Kidney (tissue), 22 donors: ENCODE measurements at places on chromosomes 12 and 14. TPM values are rescaled to one million over a fixed set of nuclear protein-coding genes. Genes with fewer than 3 reads are reported as not detected.

- no peak for DNase-seq
Observed at GRCh38 chr14:73266317-73266716, 29.0 kb downstream of the PAPLN start.

DNA sequence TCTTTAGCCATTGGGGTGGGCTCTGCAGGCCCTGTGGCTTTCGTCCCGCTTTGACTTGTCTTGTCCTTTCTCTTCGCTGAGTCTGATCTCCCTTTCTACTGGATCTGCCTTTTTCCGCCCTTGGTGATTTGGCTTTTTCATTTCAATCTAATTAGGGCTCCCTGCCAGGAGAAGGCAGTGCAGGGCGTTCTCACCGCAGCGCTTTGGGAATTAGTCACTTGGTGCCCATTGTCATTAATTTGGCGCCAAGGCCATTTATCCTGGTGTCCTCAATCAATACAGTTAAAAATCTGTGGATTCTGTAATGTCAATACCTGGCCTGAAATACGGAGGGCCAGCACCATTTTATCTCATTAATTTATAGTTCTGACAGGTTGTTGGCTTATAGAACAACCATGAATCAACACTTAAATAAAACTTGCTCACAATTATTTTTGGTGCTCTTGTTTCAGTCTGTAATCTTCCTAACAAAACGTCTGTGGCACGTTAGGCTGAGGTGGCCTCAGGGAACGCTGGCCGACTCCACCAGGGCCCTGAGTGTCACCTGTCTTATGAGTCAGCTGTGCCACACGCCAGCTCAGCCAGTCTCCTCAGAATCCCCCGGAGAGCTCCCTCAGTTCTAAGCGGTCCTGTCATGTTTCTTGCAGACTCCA lies 115.7 kb downstream of the BEGAIN start:
- DNase-seq = no peak

DNA sequence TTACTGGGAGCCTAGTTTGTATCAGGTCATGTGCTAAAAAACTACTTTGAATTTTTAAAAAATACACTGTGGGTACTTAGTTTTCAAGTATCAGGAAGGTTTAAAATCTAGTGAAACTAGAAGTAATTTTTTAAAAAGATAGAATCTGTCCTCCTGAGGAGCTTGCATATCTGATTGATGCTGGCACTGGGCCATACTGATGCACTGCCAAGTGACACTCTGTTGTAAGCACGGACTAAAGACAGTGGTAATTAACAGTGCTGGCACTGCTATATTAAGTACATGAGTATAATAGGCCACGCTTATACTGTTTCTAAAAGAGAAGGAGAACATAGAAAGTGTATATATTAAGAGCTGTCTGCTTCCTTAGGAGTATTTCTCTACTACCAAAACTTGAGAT lies 10.0 kb upstream of the TBC1D30 start:
- no peak for DNase-seq

GRCh38 chr12:6959058-6959804 lies 8.1 kb downstream of the PTPN6 start:
- no peak for DNase-seq

- no peak for DNase-seq
Observed at GRCh38 chr12:32395026-32395425, 4.3 kb upstream of the FGD4 start.

- no peak for DNase-seq
Observed at GRCh38 chr14:59438195-59438647, 27.0 kb downstream of the GPR135 start.

- DNase-seq = no peak
Observed at GRCh38 chr12:101946233-101946611, 68.8 kb downstream of the DRAM1 start.

DNA sequence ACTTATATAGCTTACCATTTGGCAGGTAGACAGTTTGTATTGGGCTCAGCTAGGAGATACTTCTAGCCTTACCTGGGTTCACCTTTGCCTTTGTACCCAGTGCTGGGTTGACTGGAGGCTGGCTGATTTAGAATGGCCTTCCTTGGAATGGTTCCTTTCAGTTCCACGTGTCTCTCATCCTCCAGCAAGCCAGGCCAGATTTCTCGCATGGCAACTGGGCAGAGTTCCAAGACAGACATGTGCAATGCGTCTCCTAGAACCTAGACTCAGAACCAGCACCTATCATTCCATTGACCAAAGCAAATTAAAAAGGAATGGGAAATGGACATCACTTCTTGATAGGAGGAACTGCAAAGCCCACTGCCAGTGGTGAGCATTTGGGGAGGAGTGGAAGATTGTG lies 79.1 kb upstream of the BDKRB2 start:
- no peak for DNase-seq

DNA sequence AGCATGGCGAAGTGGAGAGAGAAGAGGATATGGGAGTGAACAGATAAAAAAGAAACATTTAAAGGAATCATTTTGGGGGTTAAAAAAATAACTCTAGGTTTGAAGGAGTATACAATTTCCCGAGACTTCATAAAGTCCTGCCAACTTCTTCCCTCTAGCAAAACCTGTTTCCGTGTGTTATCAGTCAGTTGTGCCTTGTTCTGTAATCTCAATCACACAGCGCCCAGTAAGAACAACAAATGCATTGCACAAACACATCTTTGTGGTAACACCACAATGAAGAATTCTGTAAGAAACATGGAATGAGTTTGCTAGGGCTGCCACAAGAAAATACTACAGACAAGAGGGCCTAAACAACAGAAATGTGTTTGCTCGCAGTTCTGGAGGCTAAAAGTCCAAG lies 144.7 kb upstream of the FUT8 start:
- DNase-seq = no peak

GRCh38 chr12:45128637-45129036 lies 77.7 kb upstream of the DBX2 start:
- no peak for DNase-seq

DNA sequence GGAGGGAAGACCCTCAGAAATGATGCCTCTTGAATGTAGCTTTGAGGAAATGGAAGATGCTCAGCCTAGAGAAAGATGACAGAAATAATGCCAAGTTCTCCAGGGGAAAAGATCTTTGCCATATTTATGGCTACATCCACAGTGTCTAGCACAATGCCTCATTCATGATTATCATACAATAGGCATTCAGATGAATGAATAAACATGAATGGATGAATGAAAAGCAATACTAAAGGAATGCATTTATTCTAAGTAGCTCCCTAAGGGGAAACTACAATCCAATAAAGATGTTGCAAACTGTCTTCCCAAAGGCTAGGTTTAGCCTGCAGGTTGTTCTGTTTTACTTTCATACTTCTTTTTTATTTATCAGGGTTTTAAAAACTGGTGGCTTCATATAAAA lies 12.0 kb downstream of the TMTC1 start:
- no peak for DNase-seq

DNA sequence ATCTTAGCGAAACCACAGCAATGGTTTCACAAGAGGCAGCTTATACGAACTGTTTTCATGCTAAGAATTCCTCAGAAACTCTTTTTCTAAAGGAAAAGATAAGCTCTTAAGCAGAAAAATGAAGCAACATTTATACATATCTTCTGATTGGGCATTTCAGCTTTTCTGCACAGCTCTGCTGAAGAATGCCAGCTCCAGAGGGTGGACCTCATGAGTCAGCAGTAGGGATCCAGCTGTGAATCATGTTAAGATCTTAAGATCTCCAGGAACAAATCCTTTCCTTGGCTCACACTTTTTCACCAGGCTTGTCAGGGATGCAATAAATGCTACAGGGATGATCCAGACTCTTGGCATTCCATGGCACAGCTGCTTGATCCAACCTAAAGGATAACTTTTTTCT lies 477.1 kb upstream of the CCDC196 start:
- no peak for DNase-seq

DNA sequence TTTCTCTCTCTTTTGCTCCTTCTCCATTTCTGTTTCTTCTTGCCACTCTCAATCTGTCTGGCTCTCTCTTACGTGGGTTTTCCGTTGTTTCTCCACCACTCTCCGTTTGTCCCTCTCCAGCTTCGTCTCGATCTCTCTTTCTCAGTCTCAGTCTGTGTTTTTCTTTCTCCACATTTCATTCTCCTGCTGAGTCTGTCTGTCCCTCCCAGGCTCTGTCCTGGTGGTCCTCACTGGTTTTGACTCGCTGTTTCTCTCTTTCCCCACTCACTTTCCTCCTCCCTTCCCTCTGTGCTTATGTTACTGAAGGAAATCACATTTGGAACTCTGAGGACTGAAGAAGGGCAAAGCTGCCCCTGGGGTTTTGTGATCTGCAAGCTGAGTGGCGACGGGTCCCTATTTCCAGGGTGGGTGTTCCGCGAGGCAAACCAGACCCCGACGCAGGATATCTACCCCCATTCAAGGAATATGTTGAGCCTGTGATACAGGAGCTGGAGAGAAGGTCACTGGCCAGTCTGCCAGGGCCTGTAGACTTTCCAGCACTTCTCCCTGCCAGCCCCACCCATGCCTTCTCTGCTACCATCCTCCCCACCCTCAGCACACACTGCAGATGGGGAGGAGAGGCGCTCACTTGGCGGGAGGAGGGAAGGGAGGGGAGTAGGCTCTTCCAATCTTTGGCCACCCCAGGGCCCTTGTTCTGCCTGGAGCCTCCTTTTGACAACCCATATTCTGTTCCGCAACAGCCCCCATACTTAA lies 102.7 kb upstream of the MAP1LC3B2 start:
- peak; percentile 40 for DNase-seq

Gene WASHC4
- total RNA-seq = 63.6 TPM

DNA sequence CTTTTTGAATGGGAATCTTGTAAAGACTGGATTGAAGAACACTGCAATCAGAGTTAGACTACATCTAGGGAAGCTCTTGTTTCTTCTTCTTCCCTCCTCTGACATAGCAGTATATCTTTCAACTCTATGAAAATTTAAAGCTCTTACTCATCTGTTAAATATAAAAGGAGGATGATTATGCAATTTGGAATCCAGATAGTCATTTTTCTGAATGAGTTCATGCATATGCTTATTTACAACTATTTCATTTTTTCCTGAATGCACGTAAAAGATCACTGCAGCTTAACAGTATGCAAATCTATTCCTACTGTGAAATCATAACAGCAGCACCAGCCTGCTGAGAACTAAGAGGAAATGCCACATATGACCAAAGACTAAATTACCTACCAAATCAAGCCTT lies 133.5 kb upstream of the TMCC3 start:
- DNase-seq = no peak

Gene PTGER2
- 10.0 TPM for total RNA-seq

DNA sequence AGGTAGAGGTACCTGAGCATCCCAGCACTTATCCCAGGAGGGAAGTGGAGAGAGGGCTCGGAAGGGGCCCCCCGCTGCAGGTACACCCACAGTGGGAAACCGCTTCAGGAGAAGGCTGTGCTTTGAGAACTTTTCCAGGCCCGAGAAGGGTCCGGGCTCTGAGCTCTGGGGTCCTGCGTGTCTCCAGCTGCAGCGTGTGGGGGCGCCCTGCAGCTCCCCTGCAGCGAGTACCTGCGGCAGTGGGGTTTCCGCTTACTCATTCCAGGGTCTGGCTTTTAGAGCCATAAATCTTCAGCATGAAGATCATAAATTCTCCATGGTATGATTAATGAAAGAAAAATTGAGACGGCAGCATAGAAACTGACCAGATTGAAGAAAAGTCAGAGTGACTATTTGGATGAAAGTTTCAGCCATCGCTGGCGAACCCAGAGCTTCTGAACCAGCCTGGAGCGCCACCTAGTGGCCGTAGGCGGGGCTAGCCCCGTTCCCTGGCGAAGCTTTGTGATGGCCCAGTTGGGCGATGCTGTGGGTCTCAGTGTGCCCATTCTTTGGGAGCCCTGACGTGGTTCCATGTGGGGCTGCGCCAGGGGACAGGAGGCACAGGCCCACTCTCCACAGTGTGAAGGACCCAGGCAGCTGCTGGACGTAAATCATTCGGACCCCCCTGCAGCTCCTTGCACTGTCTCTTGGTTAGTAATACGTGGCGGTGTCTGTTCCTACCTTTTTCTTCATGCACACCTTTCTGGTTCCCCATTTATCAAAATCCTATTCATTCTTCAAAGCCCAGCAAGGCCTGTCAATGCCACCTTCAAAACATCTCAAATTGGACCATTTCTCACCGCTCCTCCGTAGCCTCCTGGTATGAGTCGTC lies 198.2 kb downstream of the TSPAN9 start:
- peak; percentile 81 for DNase-seq

Gene ESPL1
- total RNA-seq = 1.5 TPM

GRCh38 chr12:30978639-30979038 lies 52.1 kb downstream of the TSPAN11 start:
- no peak for DNase-seq

- no peak for DNase-seq
Observed at GRCh38 chr12:124031058-124031457, 58.0 kb downstream of the ZNF664 start.

DNA sequence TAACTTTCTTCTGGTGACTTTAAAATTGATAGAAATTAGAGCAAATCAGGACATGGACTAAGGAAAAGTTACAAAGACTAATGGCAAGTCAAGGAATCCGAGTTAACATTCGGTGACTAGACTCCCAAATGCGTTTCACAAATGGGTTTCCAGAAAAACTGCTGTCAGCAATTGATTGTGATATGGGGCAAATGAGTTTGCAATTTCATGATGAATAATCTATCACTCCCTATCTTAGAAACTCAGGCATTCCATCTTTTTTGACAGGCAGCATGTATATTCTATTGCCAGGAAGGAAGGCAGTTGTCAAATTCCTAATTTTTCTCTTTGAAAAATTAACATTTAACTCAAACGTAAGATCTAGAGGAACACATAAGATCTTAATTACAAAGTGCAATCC lies 40.5 kb upstream of the PLXNC1 start:
- DNase-seq = no peak

DNA sequence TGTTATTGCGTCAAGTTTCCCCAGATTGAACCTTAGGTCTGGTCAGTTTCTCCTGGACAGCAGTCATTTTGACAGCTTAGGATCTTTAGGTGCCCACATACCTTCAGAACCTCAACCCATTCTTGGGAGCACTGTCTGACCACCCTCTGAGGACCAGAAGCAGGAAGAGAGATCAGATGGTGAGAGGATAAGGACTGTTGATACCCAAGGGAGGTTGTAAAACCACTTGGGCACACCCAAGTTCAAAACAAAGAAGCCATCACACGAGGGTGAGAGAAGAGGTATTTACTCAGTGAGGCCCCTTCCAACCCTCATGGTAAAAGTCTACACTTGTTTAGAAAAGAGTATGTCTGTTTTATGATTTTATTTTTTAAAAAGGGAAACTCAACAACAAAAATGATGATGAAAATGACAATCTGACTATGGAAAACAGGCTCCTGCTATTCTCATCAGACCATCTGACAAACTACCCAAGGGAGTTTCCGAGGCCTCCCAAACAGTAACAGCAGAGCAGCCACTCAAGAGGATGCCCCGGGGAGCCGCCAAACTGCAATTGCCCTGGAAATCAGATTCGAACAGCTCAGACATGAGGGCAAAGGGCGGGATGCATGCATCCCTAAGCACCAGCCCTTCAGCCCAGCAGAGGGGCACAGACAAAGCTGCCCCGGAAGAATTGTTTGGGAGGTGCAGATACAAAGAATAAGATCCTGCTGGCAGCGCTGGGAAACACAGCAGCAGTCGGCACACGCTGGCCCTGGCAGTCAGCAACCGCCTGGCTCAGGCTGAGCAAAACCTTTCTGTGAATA lies 162.6 kb upstream of the PLEKHG7 start:
- DNase-seq = peak; percentile 50

GRCh38 chr12:110750784-110751461 lies 8.2 kb upstream of the PPP1CC start:
- DNase-seq = no peak

Gene SMIM41
- total RNA-seq = 0.31 TPM

GRCh38 chr14:74309125-74310022 lies 6.6 kb upstream of the ABCD4 start:
- DNase-seq = no peak

Gene KRT75
- total RNA-seq = not detected

GRCh38 chr12:122021193-122021821 lies 377 bp upstream of the BCL7A start:
- DNase-seq = peak; percentile 62
